ENCODE measurements at places on chromosomes 1 and 21.

GRCh38 chr1:67190942-67191341 is 24.7 kb downstream of the IL23R start:
- no peak for DNase-seq

- DNase-seq, result no peak
Measured at GRCh38 chr1:91791691-91792488, 94.1 kb downstream of the TGFBR3 start.

DNA sequence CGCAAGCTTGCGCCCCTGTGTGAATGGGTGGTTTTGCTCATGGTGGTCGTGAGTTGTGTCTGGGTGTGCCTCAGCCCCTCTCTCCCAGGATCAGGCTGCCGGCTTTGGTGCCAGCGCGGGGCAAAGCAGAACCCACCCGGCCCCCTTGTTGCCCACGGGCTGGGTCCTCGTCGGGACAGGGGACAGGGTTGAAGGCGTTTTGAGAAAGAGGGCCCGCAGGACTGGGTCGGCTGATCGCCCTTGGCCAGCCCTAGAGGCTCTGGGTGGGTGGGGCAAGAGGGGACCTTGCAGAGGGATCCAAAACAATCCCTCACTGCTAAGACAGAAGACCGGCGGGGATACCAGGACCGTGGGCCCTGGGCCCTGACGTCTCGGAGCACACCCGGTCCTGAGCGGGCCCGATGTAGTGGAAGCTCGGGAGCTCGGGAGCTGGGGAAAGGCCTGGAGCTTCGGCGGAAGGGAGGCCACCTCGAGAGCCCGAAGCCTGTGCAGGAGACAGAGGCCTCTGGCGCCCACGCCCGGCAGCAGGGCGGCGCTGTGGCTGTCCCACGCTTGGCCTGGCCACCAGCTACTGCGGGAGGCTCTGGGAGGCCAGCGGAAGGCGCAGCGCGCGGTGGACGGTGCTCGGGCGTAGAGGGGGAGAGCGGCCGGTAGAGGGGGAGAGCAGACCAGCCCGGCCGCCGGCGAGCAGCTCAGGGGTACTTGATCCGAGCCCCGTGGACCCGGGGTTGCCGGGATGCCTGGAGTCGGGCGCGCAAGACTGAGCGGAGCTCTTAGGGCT is 2.8 kb upstream of the ZNF678 start:
- no peak for DNase-seq

GRCh38 chr1:228161362-228161761 is 4.2 kb upstream of the IBA57 start:
- DNase-seq, result peak; percentile 47

DNA sequence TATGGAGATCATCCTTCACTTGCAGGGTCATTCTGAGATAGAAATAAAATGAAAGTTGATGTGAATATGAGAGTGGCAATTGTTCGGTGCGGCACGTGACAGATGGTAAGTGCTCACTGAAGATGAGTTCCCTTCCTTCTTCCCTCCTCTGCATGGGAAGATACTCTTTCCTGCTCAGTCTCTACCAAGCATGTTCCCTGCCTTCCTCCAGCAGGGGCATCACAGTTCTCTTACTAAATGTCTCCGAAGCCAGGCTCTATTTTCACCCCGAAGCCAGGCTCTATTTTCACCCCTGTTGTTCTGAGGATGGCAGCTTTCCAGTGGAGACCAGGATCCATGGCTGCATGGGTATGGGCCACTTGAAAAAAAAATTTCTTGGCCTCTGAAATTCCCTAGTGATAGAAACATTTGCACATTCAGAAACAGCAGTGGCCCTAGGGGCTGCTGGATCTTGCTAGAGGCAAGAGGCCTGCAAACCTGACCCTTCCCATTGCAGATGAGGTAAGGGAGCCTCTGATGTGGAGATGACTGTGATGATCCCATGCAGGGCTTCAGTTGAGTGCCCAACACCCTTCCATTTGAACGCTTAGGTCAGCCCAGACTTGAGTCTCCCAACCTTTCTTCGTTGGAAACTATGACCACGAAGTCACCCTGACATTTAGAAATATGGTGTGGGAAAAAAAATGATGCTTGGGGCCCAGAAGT is 123.7 kb upstream of the HMGB4 start:
- no peak for DNase-seq

GRCh38 chr1:58441699-58442098 is 104.8 kb downstream of the OMA1 start:
- DNase-seq, result no peak

- no peak for DNase-seq
Measured at GRCh38 chr1:17908945-17909344, 153.8 kb downstream of the ACTL8 start.

DNA sequence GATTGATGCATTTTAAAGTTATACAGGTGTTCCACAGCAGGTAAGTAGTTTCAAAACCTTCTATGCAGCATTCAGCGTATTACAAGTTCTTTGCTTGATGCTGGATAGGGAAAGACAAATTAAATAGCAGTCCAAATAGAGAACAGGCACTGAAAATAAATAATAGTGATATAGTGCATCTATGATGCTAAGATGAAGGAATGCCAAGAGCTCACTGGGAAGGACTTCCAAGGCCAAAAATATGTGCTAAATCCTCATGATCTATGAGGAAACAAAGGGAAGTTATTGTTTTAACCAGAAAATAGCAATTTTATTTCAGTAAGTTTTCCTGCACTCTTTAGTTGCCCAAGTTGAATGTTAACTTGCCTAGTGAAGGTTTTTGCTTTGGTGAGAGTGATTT is 127.8 kb upstream of the GREM2 start:
- no peak for DNase-seq

- DNase-seq, result no peak
Measured at GRCh38 chr1:225919906-225920305, 4.1 kb downstream of the PYCR2 start.

DNA sequence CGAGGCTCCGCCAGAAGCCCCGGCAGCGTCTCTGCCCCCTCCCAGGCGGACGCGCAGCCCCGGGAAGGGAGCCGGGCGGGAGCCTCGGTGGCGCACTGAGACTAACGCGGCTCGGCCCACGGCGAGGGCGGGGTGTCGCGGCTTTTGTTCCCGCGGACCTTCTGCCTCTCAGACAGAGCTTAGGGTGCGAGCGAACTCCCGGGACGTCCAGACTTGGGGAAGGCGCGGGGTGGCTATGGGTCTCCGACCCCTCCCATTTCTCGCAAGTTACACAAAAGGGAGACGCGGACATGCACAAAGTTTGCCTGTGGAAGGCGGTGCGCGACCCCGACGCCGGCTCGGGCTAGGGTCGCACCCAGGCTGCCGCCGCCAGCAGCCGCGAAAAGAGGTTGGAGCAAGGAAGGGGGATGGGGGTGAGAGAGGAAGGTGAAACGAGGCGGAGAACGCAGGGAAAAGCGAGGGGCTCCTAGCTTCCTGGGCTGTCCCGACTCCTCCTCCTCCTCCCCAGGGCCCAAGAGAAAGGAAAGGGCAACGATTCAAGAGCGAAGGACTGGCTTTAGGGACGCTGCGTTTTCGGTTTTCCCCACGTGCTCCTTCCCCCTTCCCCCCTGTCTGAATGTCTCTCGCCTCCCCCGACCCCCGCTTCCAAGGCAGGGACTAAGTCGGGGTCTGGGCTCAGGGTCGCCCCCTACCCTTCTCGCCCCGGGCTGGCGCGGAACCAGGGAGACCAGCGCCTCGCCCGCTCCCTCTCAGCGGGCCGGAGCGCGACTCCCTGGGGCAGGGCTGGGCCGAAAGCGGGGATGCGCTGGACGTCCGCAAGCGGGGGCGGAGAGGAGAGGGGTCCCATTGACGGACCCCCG is 729 bp downstream of the APP start:
- peak; percentile 43 for DNase-seq

DNA sequence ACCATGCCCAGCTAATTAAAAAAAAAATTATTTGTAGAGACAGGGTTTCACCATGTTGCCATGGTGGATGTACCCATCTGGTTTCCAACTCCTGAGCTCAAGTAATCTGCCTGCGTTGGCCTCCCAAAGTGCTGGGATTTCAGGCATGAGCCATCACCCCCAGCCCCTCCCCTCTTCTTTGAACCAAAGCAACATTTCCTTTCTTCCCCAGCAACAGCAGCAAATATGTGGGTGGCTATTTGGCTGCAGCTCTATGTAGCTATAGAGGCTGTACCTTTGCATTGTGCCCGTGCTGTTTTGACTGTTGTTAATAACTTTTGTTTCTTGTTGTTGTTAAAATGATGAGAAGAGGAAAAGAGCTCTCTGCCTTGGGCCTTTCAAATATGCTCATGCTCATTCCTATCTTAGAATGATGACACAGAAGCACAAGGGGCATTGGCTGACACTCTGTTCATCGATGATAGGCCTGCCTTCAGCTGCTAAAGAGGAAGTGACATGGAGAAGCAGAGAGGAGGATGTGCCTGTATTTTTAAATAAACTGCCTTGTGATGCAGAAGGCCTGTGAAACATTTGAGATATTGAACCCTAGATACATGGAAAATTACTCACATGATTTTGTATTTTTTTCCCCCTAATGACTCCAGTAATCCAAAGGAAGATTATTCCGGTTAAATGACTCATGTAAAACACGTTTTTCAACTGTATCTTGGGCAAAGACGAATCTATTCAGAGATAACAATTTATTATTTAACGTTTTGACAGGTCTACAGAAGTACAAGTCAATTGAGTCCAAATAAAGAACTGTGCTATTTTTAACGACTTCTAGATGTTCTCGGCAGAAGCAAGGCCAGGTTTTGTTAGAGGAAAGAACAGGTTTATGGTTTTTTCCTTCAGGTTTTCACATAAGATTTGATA is 20.5 kb upstream of the XPR1 start:
- peak; percentile 90 for DNase-seq

DNA sequence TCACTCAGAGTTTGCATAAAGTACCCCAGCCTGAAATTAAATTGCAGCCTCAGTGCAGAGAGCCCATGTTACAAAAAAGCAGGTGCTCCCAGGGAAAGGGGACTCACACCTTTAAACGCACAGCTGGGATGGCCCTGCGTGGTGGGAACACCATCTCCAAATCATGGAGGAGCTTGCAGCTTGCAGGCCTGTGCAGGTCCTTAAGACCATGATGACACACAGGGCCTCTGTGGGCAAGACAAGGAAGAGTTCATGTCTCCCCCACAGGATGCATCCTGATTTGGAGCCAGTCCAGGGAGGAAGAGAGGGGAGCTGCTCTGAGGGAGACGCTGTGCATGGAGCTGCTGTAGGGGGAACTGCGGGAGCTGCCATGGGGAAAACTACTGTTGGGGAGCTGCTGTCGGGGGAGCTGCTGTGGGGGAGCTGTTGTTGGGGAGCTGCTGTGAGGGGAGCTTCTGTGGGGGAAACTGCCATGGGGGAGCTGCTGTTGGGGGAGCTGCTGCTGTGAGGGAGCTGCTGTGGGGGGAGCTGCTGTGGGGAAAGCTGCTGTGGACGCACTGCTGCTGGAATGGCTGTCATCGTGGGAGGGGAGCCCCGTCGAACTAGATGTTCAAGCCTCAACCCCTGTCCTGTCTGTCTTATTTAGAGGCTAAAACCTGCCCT is 113.9 kb downstream of the MATN1 start:
- no peak for DNase-seq

DNA sequence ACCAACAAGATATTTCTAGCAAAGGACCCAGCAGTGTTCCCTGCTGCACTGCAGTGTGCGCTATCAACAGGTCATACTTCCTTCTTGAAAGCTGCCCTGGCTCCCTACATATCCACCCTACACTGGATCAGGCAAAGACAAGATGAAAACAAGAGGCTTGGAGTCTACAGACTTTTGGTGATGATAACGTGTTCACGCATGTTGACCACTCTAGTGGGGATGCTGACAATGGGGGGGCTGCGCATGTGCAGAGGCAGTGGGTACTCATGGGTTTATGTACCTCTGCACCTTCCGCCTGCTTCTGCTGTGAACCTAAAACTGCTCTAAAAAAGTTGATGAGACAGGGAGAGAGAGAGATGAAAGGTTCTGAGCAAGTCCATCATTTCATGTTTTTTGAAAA is 5.5 kb downstream of the ENO1 start:
- DNase-seq, result no peak

- no peak for DNase-seq
Measured at GRCh38 chr1:192830595-192831246, 21.9 kb downstream of the RGS2 start.

- no peak for DNase-seq
Measured at GRCh38 chr1:6134206-6134605, 45.9 kb downstream of the CHD5 start.

Data from inflammatory macrophage treated with lipopolysaccharide for 1 hour (primary cell).